ENCODE measurements at places on chromosomes 6 and 20.

DNA sequence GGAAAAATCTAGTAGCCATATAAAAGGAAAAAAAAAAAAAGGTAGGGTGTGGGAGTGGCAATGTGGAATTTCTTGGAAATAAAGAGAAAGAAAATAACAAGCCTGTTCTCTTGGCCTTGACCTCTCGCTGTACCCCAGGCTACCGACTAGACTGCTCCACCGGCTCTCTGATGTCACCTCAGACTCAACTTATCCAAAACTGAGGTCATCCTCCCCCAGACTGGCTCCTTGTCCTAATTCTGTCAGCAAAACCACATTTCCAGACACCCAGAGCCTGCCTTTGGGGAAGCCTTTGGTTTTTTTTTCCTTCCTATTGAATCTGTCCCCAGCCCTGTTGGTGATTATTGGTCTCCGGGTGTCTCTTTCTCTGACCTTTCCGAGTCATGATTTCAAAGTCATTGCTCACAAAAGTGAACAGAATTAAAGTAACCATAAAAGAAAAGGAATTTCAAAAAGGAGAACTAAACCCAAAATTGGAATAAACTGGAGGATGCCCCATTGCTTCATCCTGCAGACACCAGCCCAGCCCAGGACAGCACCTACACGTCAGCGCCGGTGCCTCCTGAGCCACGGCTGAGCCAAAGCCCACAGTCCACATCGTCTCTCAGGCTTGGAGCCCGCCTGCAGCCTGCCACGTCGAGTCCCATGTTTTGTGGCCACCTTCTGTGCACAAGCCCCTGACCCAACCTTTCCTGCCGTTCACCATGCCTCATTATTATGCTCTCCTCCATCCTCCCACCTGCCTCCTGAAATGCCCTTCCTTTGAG, 170.7 kb downstream of the MYLK4 start:
- no peak for DNase-seq

- no peak for DNase-seq
These were observed 32.5 kb downstream of the SRSF3 start for GRCh38 chr6:36626636-36627035.

GRCh38 chr6:98976674-98977385, 29.1 kb upstream of the FBXL4 start:
- no peak for DNase-seq

GRCh38 chr20:61109221-61109805, 142.7 kb upstream of the CDH4 start:
- DNase-seq = no peak

DNA sequence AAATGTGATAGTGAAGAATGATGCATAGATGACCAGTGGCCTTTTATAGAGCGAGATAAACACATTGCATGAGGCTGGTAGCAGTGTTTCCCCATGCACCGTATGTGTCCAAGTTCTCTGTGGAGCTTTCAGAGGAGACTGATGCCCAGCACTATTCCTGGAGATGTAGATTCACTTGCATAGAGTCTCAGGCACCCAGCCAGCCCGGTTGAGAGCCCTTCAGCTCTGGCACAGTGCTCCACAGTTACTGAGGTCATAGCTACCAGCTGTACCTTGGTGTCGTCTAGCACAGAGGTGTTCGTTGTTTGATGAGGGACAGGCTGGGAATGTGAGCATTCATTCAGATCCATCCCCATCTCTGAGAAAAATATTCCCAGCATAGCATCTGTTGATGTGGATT, 328.9 kb downstream of the FARS2 start:
- DNase-seq = no peak

- no peak for DNase-seq
These were observed 45.8 kb upstream of the DST start for GRCh38 chr6:56688521-56688920.

GRCh38 chr20:50594231-50594590, 84.0 kb downstream of the PTPN1 start:
- DNase-seq = no peak

GRCh38 chr20:43430265-43431133, 27.2 kb upstream of the SRSF6 start:
- DNase-seq = peak; percentile 59
